Right atrium auricular region (tissue), 2 donors: ENCODE measurements at places on chromosomes 5 and 9. TPM values are rescaled to one million over a fixed set of nuclear protein-coding genes. Genes with fewer than 3 reads are reported as not detected.
A peak's percentile ranks its signal among the peaks of the same experiment; 100 is the strongest.

Gene AQP7
- total RNA-seq, result 58.4 TPM

Gene HAPLN1
- 0.19 TPM for total RNA-seq

DNA sequence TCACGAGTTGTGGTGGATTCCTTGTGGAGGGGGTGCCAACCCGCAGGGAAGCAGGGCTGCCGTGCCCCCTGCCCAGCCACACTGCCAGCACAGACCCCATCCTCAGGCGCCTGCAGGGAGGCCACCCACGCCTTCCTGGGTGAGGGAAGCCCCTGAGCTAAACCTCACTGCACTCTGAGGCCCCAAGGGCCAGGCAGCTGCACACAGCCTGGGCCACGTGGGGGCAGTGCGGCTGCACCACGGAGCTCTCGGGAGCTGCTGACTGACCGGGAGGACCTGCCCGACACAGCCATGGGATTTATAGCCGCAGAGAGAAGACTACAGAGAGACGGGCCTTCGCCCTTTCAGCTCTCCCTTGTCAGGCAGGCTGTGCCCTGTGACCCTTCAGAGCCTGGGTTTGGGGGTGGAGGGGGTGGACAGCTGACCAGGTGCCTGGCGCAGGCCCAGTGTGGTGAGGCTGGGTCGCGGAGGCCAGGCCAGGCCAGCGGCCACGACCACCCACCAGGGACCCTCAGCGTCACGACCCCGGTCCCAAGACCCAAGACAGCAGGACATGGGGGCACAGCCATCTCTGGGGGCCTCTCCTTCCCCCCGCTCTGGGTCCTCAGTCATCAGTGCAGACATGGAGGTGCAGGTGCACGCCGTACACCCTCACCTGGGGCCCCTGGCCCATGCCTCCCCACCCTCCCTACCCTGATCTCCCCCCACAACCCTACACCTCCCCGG lies 4.3 kb upstream of the AHRR start:
- DNase-seq, result no peak

GRCh38 chr5:102229685-102230084 lies 66.4 kb downstream of the SLCO4C1 start:
- no peak for DNase-seq

GRCh38 chr9:135669616-135670285 lies 6.6 kb downstream of the LCN9 start:
- DNase-seq, result no peak

DNA sequence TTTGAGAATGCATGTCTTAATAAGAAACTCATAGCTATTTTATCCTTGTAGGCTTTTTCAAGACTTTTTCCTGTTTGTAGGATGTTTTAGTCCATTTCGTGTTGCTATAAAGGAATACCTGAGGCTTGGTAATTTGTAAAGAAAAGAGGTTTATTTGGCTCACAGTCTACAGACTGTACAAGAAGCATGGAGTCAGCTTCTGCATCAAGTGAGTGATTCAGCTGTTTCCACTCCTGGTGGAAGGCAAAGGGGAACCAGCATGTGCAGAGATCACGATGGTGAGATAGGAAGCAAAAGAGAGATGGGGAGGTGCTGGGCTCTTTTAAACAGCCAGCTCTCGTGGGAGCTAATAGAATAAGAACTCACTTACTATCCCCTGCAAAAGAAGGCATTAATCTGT lies 177.3 kb downstream of the ALDH1A1 start:
- no peak for DNase-seq

Gene KCNN2
- 12.6 TPM for total RNA-seq

DNA sequence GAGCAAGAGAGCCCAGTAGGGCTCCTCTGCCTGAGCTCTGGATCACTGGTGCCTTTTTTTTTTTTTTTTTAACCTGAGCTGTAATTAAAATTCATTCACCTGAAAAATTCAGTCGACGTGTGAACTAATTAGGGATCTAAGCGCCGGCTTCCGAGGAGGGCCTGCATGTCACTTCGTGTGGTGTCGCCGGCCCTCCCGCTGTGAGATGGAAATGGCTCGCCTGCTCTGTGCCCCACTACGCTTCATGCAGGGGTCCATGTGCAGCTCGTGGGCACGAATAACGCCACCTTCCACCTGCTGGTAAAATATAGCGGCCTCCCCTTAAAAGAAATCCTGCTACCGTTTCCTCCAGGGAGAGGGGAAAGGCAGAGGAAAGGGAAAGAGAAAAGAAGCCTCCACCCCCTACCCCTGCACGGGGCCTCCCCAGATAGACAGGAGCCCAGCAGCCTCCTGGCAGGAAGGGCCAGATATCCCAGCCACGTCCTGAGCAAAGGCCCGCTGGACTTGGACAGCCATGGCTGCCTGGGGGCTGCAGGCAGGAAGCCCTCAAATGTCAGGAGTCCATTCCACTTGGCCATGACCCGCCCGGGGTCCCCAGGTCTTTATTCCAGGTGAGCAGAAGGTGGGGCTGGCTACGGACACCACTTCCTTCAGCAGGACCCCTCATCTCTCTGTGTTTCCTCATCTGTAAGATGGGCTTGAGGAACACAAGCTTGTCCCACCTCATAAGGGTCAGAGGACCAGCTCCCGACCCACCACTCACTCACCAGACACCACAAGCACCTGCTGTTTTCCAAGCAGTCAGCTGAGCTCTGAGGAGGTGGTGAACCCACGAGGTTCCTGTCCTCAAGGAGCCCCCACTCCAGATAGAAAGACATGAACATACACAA lies 38.2 kb upstream of the ZNF354A start:
- no peak for DNase-seq

DNA sequence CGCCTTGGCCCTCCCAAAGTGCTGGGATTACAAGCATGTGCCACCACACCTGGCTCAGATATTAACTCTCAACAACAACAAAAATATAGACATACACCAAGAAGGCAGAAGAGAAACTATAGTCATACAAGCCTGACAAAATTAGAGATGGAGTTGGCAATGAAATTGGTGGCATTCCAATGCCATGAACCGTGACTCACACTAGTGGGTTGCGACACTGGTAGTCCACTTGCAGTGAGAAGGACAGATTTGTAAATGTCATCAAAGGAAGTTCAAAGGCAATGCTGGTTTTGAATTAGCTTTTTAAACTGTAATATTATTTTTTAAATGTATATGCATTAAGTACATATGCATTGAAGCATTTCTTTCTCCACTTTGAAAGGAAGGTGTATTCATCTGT lies 8.5 kb upstream of the DNAJC25 start:
- peak; percentile 66 for DNase-seq

GRCh38 chr9:115717298-115717697 lies 436.3 kb upstream of the PAPPA start:
- DNase-seq, result no peak

DNA sequence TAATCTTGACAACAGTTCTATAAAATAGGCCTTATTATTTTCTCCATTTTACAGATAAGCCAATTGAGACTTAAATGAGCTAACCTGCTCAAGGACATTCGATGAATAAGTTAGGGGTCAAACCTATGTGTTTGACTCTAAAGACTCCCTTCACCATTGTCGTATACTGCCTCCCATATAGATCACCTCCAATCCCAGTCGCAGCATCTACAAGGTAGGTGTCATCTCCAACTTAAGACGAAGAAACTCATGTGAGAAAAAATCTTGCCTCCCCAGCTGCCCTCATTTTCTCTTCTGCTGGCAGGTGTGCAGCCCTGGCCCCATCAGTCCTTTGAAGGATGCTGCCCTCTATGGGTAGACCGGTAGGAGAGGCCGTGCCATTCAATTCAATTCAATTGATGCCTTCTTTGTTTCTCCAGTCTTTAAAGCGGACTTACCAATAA lies 75.2 kb upstream of the SMARCA2 start:
- no peak for DNase-seq

Gene ADGRV1
- total RNA-seq, result 1.8 TPM

- no peak for DNase-seq
Measured at GRCh38 chr9:89751079-89751825, 146.4 kb downstream of the GADD45G start.

Gene MLANA
- not detected for total RNA-seq

DNA sequence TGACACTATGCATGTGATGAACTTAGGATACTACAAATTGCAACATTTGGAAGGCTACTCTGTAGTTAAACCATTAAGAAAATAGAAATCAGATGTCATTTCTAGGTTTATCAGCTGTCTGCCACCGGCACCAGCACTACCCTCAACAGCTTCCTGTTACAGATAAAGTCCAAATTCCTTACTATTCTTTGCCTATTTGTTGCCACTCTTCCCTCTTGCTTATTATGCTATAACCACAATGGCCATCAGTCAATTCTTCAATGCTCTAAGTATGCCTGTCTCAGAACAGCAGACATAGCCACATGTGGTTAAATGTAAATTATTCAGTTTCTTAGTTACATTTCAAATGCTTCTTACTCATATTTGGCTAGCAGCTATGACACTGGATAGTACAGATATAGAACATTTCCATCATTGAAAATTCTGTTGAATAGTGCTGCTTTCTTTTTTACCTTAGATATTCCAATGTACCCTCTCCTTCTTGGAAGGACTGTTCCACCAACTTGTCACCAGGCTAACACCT lies 21.0 kb downstream of the DHX29 start:
- no peak for DNase-seq

Gene SOHLH1
- not detected for total RNA-seq

- DNase-seq, result no peak
Measured at GRCh38 chr9:21674894-21675293, 127.5 kb upstream of the MTAP start.

- DNase-seq, result no peak
Measured at GRCh38 chr5:91938441-91938840, 555.3 kb upstream of the ARRDC3 start.

- DNase-seq, result no peak
Measured at GRCh38 chr5:92849756-92850155, 731.3 kb downstream of the NR2F1-AS1 start.
